Hematopoietic multipotent progenitor cell (in vitro differentiated cells): ENCODE measurements at places on chromosomes 2 and 18.

DNA sequence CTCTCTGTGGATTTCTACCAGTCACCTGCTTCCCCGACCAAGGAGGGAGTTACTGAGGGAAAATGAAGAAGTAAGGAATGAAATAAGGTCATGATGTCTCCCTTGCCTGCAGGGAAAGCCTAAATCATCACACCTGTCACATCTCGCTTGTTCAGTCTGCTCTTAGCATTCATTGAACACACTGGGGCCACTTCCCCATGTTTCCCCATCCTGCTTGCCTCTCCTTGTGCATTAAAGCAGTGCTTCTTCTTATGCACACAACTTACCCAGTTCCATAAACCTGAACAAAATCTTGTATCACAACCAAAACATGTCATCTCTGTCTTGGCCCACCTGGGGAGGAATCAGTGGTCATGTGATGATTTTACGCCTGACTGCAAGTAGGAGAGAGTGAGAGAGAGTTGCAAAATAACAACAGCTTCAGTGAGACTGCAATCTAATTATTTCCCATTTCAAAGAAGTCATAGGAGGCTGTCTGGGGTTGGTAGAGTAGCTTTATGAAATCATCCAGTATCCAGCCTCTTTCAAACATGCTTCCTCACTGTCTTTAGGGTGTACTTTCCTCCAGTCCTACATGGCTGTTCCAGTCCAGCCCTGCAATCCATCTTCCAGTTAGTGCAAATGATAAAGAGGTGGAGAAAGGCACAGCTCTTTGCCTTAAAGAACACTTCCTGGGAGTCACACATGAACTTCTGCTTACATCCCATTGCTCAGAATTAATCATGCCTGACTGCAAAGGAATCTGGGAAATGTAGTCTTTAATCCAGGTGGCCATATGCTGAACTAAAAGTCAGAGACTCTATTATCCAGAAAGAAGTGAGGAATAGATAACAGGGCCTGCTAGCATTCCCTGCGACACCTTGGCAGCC lies 220.1 kb downstream of the HAUS1 start:
- DNase-seq = no peak

- no peak for DNase-seq
Measured at GRCh38 chr18:12656938-12657683, 796 bp downstream of the SPIRE1 start.

GRCh38 chr2:46390036-46390435 lies 89.3 kb upstream of the TMEM247 start:
- DNase-seq = no peak

DNA sequence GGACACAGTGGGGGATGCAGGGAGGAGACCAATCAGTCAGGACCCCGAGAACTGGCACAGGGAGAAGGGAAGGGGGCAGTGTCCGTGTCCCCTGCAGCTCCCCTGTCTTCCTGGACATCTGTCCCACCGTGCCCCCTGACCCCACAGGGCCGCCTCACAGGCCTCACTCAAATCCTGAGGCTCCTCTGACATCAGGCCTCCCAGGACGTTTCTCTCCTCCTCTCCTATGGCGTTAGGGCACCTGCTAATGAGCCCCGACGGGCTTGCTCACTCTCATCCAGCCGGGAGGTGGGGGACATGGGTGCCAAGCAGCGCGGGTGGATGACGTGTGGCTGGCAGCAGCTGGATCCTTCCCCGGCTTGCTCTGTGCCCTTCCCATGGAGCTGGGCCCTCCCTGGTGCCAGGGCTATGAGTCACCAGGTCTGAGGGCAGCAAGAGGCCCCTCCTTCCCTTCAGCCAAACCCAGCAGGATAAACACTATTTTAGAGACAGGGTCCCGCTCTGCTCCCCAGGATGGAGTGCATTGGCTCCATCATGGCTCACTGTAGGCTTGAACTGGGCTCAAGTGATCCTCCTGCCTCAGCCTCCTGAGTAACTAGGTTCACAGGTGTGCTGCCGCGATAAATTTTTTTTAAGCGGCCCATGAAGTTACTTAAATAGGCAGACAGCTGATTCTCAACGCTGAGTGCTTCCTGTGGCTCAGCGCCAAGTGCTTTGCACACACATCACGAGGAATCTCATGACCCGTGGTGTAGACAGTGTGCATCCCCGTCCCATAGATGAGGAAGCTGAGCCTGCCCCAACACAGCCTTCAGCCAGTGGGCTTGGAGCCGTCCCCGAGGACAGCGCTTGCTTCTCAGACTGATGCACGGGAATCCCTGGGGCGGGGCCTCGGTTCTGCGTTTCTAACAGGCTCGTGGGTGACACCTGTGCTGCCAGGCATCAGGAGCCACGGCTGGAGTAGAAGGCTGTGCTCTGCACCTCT lies 64.5 kb upstream of the HDAC4 start:
- peak; percentile 10 for DNase-seq

GRCh38 chr18:32922951-32923430 lies 150.2 kb upstream of the KLHL14 start:
- peak; percentile 52 for DNase-seq

DNA sequence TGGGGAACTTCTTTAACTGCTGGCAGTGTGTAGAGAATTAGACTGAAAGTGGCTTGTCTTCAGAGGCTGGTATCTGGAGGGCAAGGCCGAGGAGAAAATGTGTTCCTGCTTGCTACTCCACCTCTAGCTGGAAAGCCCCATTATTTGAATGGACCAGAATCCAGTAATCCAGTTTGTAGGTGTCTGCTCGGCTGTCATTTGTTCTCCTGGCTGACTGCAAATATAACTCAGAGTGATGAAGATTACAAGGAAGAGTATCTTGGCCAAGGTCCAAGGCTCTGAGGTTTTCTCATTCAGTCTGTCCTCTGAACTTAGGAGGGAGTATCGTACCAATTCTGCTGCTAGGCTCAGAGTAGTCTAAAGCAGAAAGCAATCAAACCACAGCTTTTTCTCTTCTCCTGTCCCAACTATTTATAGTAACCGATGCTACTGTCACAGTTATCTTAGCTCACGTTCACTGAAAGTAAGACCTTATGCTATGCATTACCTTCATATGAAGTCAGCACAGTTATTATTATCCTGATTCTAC lies 228.6 kb downstream of the SETBP1 start:
- peak; percentile 26 for DNase-seq

DNA sequence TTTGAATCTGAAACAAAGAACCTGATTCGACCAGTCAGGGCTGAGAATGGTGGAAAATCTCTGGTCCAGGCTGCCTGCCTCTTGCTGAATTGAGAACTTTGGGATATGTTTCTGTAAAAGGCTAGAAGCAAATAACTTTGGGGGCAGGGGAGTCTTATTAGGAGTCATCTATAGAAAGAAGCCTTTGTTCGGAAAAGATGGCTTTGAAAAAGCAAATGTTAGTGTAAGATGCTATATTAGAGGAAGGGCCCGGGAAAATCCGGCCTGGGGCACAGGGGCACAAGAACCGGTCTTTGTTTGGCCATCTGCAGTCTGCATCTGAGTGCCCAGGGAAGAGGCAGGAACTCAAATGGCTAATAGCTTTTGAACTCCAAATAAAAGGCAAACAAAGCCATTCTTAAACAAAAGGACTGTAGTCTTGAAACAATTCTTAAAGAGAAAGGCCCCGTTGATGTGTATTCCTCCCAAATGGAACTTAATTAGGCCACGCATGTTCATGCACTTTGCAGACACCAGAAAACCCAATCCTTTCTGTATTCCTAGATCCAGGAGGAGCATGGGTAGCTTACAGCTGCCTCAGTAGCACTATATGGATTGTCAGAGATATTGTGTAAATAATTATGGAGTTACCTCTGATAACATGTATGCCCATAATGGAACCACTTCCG lies 180.0 kb upstream of the ARL4C start:
- no peak for DNase-seq

DNA sequence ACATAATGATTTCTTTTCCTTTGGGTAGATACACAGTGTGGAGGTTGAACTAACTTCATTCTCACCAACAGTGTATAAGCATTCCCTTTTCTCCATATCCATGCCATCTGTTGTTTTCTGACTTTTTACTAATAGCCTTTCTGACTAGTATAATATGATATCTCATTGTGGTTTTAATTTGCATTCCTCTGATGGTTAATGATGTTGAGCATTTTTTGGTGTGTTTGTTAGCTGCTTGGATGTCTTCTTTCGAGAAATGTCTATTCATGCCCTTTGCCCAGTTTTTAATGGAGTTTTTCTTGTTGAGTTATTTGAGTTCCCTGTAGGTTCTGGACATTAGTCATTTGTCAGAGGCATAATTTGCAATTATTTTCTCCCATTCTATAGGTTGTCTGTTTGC lies 59.8 kb downstream of the MARCHF4 start:
- no peak for DNase-seq

DNA sequence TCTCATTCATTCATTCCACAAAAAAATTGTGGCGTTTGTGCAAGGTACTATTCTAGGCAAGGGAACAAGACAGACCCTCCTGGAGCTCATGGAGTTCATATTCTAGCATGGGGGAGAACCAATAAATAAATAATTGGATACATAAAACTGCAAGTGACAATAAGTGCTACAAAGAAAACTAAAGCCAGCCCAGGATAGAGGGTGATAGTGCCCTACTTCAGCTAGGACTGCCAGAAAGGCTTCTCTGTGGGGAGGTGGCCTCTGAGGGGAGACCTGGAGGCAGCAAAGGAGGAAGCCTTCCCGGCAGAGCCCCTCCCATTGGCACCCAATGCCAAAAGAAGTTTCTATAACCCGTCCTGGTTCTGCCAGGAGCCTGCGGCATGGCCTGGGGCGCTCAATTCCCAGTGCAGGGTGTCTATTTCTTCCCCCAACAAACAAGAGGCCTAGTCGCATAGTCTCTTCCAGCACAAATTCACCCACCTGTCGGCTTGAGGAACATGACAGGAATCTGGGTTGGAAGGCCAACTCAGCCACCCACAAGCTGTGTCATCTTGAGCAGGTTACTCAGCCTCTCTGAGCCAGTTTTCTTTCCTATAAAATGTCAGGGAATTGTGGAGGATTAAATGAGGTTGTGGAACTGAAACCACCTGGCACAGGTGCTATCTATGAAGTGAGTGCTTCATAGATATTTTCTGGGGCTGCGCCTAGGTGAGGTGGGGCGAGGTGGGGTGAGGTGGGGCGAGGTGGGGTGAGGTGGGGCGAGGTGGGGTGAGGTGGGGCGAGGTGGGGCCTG lies 94.3 kb downstream of the ZFP36L2 start:
- DNase-seq = no peak

DNA sequence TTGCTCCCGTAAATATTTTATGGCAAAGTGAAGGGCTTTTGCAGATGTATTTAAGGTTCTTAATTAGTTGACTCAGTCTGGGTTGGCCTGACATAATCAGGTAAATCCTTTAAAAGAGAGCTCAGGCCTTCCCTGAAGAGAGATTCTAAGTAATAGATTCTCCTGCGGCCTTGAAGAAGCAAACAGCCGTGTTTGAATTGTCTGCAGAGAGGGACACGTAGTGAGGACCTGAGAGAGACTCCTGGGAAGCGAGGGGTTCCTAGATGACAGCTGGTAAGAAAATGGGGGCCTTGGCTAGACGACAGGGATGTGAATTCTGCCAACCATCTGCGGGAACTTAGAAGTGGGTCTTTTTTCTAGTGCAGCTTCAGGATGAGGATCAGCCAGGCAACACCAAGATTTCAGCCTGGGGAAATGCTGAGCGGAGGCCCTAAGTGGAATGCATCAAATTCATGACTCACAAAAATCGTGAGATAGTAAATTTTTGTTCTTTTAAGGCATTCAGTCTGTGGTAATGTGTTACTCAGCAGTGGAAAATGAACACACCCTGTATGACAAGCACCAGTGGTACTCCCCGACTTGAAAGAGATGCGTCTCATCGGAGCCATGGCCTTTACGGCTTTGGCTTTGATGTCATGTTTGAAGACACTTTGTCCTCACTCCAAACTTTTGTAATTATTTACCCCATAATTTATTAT lies 62.1 kb upstream of the SMIM21 start:
- DNase-seq = no peak

- DNase-seq = no peak
Measured at GRCh38 chr2:141741652-141742051, 389.2 kb downstream of the LRP1B start.

GRCh38 chr2:81324046-81324445 lies 1019.5 kb upstream of the LRRTM1 start:
- DNase-seq = peak; percentile 9

DNA sequence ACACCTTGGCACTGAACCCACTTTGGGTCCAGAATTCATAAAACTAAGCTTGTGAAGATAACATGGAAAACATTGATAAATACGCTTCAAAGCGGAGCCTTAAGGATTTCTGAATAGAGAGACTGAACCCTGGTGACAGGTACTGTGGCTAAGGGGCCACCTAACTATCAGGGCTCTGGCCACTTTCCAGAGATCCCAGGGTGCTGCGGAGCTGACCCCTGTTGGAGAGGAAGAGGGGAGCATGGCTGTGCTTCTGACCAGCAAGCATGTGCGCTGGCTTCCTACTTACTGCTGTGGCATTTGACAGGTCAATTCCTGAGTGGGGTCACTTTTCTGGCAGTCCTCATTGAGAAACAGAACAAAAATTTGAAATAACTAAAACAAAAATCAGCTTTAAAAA lies 228.3 kb downstream of the NAPG start:
- no peak for DNase-seq

DNA sequence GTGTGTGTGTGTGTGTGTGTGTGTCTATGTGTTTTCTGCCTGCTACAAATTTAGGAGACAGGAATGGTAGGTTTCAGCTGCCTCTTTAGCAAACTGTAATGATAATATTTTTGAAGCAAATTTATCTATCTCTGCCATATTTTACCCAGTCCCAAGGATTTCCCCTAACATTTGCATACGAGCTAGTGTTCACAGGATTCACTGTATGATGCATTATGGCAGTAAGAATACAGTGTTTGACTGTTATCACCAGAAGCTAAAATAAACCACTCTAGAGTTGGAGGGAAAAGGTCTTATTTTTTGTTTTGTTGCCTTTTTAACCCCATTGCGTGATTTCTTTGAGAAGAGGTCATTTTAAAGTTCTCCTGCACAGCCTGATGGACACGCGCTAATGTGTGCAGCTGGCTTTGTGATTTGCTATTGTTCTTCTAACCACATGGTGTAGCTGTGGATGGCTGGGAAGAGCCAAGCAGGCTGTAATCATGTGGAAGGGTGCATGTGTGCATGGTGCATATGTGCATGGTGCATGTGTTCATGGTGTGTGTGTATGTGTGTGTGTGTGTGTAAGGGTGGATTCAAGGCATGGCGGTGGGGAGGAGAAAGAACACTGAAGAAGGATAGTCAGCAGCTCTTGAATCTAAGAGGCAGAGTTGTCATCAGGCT lies 62.4 kb downstream of the PLB1 start:
- no peak for DNase-seq

GRCh38 chr2:71157124-71157793 lies 26.8 kb downstream of the MPHOSPH10 start:
- DNase-seq = peak; percentile 75
